Urothelium cell line (cell line): ENCODE measurements at places on chromosomes 4 and X.

DNA sequence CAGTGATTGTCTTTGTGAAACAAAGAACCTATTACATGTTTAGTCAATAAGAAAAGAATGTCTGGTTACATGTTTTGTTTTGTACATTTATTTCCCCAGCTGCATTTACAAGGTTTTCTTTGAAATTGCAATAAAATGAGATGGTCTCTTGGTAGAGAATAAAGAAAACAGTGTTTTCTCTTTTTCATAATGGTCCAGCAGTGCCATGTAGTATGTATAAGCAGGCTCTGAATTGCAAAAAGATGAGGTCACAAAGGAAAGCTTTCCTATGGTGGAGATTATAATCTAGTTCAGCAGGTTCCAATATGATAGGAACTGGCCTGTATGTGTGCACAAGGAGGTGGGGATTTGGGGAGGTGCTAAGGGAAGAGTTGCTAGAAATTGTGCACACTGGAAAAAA lies 1417.3 kb downstream of the STIM2 start:
- no peak for DNase-seq

- no peak for DNase-seq
Observed at GRCh38 chr4:122909683-122910082, 12.7 kb downstream of the NUDT6 start.

DNA sequence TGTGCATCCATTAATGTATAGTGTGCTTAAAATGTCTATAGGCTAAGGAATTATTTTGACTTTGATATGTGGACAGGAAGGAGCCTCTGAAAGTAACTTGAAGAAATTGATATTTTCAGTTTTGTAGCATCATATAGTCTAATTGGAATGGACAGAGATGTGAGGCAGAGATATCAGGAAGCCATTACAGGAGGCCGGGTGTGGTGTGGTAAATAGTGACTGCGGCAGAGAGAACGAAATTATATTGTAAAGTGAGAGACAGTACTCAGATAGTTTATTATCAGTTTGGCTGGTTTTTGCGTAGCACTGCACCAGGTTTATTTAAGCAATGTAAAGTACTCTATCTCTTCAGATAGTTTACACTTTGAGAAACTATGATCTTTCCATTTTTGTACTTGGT lies 98.5 kb downstream of the RAP1GDS1 start:
- no peak for DNase-seq

GRCh38 chr4:147134536-147135210 lies 189.0 kb upstream of the TTC29 start:
- DNase-seq: no peak

GRCh38 chr4:85842540-85842939 lies 367.6 kb downstream of the ARHGAP24 start:
- no peak for DNase-seq

GRCh38 chr4:108052558-108053120 lies 63.0 kb downstream of the HADH start:
- no peak for DNase-seq

DNA sequence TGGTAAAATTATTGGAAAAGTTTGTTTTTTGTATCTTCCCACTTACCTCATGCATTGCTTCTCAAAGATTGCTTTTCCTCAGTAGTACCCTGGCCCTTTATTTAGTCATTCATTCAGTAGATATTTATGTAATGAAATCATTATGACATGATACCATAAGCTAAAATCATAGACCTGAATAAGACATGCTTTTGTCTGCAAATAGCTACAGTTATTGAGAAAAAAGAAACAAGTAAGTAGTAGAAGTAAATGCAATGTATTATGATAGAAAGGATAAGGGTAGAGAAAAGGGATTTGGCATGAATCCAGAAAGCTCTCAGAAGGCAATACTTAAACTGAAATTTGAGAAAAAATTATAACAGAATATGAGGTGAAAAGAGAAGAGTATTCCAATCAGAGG lies 352.5 kb downstream of the GPM6A start:
- DNase-seq: no peak

DNA sequence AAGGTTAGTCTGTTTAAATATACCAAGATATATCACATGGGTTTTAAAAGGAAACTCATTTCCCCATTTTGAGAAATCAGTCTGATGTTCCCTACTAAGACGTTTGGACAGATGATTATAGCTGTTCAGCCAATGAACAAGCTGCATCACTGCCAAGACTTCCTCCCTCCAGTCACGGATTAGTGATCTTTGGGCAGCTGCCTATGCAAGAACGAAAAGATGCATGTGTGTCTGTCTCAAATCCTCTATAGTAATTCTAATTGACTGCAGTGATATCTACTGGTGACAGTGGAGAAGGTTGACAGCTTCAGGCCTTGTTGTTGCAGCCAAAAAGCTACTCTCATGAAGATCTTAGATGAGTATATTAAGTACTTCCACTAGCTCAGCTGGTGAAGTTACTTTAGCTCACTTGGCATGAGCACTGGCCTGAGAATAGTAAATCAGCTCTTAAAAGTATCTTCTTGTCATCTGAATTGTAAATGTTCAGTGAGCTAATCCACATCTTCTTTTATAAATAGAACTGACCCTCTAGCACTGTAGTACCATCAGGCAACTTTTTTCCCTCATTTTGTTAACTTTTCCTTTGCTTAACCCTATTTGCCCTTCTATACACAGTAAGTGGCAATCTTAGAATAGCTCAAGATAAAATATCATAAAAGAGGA lies 134.5 kb upstream of the PCDH10 start:
- no peak for DNase-seq

DNA sequence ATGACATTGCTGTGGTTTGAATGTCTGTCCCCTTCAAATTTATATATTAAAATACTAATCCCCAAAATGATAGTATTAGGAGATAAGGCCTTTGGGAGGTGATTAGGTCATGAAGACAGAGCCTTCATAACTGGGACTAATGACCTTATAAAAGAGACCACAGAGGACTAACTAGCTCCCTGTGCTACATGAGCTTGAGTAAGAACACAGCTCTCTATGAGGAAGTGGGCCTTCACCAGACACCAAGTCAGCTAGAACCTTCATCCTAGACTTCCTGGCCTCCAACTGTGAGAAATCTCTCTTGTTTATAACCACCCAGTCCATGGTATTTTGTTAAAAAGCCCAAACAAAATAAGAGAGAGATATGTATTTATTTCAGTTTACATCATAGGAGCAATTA lies 242.2 kb upstream of the CTSO start:
- no peak for DNase-seq

DNA sequence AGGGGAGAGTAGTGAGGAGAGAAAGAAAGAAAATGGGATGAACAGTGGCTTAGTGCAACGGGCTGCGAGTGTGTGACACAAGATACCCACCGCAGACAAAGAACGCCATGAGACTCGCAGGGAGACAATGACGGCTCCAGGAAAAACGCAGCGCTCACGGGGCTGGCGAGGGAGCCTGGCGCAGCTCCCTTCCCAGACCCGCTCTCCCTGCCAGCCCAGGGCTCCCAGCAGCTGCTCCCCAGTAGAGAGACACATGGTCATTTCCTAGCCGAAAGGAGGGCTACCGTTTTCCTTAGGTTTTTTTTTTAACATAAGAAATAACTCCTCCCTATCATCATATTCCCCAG lies 149.5 kb downstream of the MAML3 start:
- DNase-seq: peak; percentile 60

DNA sequence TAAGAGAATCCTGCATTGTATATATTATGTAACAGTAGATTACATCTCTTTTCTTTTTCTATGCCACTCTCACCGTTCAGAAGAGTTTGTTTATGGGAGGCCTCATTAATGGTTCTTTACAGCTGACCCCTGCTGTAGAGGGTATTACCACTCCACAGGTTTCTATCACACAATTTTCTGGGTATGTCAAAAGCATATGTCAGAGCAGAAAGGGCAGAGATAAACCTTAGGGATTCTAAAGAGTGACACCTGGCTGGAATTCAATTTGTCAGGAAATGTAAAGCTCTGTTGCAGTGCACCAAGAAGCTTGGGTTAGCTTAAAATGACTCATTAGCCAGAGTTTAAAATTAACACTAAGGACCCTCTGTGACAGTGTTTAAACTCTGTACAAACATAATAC lies 658.7 kb downstream of the PCDH18 start:
- no peak for DNase-seq

GRCh38 chr4:148914301-148914700 lies 472.1 kb upstream of the NR3C2 start:
- no peak for DNase-seq

GRCh38 chr4:153755186-153755585 lies 4.6 kb downstream of the RNF175 start:
- DNase-seq: no peak

- DNase-seq: no peak
Observed at GRCh38 chr4:172517391-172517790, 651.2 kb upstream of the GALNT7 start.

- DNase-seq: no peak
Observed at GRCh38 chrX:139834879-139835278, 98.0 kb downstream of the ATP11C start.

DNA sequence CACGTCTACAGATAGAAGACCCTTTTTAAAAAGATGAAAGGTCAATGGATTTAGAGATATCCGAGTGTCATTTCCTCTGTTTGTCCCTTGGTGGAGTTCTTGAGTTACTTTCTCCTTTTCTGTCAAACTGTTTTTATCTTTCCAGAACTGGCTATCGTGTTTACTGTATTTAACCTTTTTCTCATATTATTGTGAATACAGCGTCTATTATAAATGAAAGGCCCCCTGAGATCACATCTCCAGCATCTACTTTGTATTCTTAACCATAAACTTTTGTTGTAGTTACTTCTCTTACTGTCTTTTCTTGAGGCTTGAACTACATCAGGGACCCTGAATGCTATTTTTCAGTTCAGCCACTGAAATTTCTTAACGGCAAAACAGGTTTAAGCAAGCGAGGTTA lies 4.0 kb upstream of the PCDH7 start:
- DNase-seq: peak; percentile 58

GRCh38 chr4:25547343-25547742 lies 108.3 kb upstream of the SLC34A2 start:
- no peak for DNase-seq
